ENCODE measurements at places on chromosomes 7 and 10.

GRCh38 chr7:45691155-45691656, 117.0 kb downstream of the ADCY1 start:
- peaks cover 23% of the 10 kb centered on the region for H3K4me1 ChIP-seq
- H3K36me3 ChIP-seq: no peaks in the 10 kb centered on the region
- H3K27me3 ChIP-seq: peaks cover 2% of the 10 kb centered on the region
- H3K4me3 ChIP-seq: no peak overlapping the region
- no peak overlapping the region for H3K27ac ChIP-seq
- DNase-seq: no peak

DNA sequence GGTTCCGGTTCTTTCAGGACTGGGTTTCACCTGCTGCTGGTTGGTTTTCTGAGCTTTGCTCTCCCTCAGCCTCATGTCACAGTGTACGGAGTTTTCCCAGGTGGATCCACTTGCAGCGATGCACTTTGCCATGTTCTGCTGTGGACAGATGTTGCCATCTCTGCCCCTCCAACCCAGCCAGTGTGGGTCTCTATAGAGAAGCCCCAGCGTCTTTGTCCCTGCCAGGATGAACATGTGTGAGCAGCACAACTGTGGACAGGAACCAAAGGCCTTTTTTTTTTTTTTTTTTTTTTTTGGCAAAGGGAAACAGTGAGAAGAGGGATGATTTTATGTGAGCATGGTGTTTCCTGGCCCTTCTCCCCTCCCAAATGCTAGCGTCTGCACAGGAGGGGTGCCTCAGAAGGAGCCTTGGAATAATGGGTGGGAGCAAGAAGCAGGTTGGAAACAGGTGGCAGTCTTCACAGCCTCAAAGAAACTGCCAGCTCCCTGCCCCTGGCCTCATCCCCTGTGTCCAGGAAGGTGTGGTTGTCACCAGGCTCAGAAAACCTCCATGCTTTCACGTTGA, 106.5 kb downstream of the RPS24 start:
- no peaks in the 10 kb centered on the region for H3K4me1 ChIP-seq
- no peak for DNase-seq
- H3K4me3 ChIP-seq: no peak overlapping the region
- peaks cover 38% of the 10 kb centered on the region for H3K27me3 ChIP-seq
- H3K27ac ChIP-seq: no peak overlapping the region
- no peaks in the 10 kb centered on the region for H3K36me3 ChIP-seq

DNA sequence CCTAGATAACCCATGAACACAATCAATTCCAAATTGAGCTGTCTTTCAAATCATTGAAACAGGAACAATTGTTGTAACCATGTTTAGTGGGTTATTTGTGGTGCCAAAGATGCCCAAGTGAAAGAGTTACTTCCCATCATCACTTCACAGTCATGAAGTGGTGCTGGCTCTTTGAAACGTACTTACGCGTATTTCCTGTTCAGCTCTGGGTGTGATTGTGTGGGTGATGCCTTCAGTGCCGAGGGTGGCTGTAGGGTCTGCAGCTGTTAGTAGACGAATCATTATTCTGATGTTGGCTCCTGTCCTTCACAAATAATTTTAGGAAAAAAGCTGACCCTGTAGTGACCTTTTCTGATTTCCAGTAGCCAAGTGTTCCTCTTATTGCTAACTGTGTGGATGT, 323.1 kb upstream of the KIAA1217 start:
- no peaks in the 10 kb centered on the region for H3K4me1 ChIP-seq
- no peak for DNase-seq
- no peak overlapping the region for H3K4me3 ChIP-seq
- no peak overlapping the region for H3K27ac ChIP-seq
- H3K36me3 ChIP-seq: no peaks in the 10 kb centered on the region

DNA sequence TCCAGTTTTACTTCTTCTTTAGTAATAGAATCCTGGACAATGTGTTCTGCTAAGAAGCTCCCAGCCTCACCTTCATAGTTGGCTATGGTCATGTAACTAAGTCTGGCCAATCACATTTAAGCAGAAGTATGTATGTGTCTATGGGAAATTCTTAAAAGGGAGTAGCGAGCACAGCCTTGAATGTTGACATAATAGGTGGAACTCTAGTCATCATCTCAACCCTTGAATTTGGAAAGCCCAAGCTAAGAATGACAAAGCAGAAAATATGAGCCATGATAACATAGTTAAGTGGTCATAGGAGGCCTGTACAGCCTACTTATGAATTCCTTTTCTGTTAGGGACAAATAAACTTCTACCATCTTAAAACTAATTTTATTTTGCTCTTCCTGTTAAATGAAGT, 134.1 kb downstream of the MAGI2 start:
- no peaks in the 10 kb centered on the region for H3K27me3 ChIP-seq
- H3K27ac ChIP-seq: no peak overlapping the region
- no peaks in the 10 kb centered on the region for H3K36me3 ChIP-seq
- no peak overlapping the region for H3K4me3 ChIP-seq

DNA sequence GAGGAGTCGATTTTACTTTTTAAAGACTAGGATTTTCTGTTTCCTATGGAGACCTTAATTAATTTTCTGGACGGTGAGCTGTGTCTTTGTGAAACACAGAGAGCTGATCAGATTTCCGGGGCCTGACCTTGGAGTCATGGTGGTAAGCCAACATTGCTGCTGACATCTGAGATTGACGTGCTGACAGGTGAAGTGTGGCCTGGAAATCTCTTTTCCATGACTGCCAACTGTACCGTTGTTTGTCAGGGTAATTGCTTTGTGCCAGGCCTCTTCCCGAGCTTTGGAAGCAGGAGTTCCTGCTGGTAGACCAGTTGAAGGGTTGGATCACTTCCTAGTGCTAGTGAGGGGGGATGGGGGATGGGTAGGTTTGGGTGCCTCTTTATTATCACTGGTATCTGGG, 71.2 kb downstream of the ADRA2A start:
- H3K4me1 ChIP-seq: no peaks in the 10 kb centered on the region
- no peak for DNase-seq
- H3K4me3 ChIP-seq: no peak overlapping the region
- no peaks in the 10 kb centered on the region for H3K36me3 ChIP-seq
- H3K27ac ChIP-seq: no peak overlapping the region
